EH (cell line): ENCODE measurements at places on chromosomes 11 and 22.

DNA sequence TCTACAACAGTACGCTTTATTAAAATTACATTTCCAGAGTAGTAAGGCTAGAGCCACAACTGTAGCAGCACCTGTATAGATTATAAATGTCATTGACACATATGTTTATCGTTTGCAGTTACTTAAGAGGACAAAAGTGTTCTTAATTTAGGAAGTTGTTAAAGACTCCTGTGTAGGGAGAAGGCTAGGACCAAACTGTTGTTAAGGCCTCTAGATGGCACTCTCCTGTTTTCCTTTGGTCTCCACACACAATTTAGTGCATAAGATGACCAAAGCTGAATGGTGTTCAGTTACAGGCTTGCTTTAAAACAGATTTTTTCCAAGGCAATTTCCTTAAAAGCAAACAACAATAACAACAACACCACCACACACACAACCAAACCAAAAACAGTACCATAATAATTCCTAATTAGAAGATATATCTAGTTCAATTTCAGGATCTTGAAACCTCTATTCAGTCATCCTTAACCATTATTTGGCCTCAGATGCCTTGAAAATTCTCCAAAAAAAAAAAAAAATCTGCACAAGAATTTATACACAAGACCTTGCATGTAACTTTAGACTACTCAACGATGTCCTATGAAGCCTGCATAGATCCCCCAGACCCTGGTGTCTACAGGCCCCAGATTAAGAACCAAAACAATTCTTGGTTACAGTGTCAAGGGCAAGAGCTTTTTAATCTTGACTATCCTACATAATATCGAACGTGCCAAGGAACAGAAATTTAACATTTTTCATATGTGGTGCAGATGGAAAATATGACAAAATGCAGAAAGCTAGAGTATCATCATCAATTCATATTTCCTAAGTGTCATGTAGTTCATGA is 42.6 kb upstream of the APOA1 start:
- peak; percentile 76 for DNase-seq

DNA sequence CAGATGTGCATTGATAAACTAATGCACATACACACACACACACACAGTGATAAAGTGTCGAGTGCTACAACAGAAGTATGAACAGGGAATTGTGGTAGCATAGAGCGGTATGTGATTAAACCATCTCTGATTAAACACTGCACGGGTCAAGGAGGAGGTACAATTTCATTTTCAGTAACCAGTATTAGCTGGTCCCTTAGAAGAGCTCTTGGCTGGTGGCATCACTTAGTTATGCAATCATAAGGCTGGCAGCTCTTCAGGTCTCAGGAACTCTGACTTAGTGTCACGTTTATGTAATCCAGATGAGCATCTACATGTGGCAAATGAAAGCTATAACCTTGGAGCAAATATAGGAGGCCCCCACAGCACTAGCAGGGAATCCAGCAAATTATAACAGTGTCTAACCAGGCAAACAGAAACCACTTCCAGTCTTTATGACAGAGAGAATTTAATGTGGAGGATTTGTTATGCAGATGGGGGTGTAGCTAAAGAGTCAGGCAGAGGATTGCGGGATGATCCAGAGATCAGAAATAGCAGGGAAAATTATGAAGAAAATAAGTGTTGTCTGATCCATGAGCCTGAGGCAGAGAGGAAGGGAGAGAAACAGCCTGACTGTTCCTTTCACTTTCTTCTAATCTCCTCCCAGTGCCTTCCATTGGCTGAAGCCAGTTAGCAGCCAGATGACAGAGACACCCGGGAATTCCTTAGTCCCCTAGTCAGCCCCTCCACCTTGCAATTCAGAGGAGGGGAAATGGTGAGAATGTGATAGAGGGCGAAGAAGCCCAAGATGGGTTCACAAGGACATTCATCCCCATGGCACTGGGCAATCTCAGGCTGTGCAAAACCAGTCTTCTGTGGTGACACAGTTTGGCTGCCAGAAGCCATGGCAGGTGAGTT is 533.1 kb upstream of the TENM4 start:
- peak; percentile 8 for DNase-seq

DNA sequence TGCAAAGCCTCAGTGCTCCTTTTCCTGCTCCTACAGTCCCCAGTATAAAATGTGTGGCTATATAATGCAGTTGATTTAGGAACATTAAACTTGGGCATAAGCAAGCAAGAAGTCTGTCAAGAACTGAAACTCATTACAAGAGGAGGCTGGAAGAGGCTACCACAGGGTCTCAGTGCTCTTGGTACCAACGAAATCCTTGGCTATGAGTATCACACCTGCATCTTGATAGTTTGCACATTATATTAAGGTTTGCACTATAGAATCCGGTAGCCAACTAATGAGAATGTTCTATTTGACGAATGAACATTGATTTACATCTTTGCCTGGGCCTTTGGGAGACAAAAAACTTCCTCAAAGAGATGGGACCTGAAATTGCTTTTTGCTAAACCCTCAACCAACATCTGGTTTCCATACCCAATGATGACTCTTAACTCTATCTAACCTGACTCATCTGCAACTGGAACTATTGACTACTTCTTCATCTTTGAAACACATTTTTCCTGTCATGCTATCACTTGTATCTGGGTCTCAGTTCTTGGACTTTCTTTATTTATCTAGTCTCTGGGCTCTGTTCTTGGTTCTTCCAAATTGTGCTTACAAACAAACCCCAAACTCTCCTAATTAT is 207.2 kb upstream of the CTSC start:
- peak; percentile 29 for DNase-seq

DNA sequence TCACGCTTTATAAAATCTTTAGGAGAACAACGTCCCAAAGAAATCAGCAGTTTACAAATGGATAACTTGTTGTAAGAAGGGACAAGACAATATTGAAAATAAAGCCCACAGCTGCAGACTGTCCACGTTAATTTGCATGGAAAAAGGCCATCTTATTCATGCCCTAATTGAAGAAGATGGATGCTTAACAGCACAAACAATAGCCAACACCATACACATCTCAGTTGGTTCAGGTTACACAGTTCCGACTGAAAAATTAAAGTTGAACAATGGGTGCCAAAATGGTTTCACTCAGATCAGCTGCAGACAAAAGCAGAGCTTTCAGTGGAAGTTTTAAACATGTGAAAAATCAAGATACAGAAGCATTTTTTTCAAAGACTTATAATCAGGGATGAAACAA is 314.2 kb downstream of the RAB38 start:
- no peak for DNase-seq

DNA sequence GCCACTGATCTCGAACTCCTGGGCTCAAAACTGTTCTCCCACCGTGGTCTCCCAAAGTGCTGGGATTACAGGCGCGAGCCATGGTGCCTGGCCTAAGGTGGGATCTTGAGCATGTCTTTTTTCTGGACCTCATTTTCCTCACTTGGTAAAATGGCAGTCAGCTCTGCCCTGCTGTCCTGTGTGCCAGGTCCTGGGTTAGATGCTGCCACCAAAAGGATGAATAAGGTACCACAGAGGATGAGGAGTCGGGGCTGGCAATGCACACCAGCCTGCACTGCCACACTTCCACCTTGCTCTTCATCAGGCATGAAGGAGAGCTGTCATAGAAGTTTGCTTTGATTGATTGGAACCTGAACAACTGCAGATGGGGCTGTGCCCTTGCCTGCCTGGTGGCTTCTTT is 32.3 kb downstream of the ACO2 start:
- peak; percentile 50 for DNase-seq
